ENCODE measurements at places on chromosomes 2 and 18.

DNA sequence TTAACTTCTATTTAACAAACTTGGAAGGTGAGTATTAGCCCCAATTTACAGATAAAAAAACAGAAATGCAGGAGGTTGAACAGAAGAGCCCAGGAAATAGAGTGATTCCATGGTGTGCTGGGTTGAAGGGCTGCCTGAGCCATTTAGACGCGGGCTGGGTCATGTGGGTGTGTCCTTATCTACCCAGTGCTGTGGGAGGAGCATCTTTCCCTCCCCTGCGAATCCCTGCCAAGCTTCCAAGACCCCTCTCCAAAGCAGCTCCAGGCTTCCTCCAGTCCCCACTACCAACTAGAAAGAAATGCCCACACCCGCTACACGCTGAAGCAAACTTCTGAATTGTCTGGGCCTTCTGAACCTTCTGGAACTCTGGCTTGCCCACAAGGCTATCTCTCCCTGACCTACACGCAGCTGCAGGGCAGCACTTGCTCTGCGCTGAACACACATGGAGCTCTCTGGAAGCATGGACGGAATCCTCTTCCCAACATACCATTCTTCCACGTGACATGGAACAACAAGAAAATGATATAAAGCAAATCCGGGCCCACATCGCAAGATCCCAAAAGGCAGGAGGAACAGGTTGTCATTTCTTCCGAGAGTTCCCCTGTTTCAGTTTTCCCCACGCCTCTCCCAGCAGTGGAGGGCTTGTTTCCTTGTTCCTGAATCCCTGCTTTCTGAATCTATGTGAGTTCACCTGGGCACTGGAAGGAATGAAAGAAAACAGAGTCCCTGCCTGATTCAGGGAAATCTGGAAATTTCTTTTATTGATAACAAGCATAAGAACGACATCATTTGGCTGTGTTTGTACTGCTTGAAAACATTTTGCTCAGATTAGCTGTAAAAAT lies 562.7 kb upstream of the ID2 start:
- no peak overlapping the region for H3K4me3 ChIP-seq
- no peaks in the 10 kb centered on the region for H3K27me3 ChIP-seq
- peaks cover 43% of the 10 kb centered on the region for H3K4me1 ChIP-seq
- H3K27ac ChIP-seq: peak overlapping the region; percentile 31

GRCh38 chr18:45037618-45038017 lies 356.9 kb downstream of the SETBP1 start:
- H3K27ac ChIP-seq: no peak overlapping the region
- H3K4me3 ChIP-seq: no peak overlapping the region
- H3K27me3 ChIP-seq: no peaks in the 10 kb centered on the region
- no peak for DNase-seq
- no peaks in the 10 kb centered on the region for H3K36me3 ChIP-seq

GRCh38 chr2:3182848-3183247 lies 194.8 kb downstream of the EIPR1 start:
- no peak overlapping the region for H3K4me3 ChIP-seq
- H3K27ac ChIP-seq: no peak overlapping the region
- DNase-seq: no peak
- no peaks in the 10 kb centered on the region for H3K4me1 ChIP-seq
- no peaks in the 10 kb centered on the region for H3K27me3 ChIP-seq

GRCh38 chr2:189834059-189834458 lies 49.8 kb downstream of the PMS1 start:
- H3K27ac ChIP-seq: no peak overlapping the region
- no peaks in the 10 kb centered on the region for H3K4me1 ChIP-seq
- no peak overlapping the region for H3K4me3 ChIP-seq
- no peak for DNase-seq

GRCh38 chr2:181697126-181697525 lies 16.8 kb upstream of the NEUROD1 start:
- H3K27ac ChIP-seq: no peak overlapping the region
- H3K4me1 ChIP-seq: no peaks in the 10 kb centered on the region
- H3K27me3 ChIP-seq: no peaks in the 10 kb centered on the region
- no peak overlapping the region for H3K4me3 ChIP-seq

- no peak for DNase-seq
- H3K27ac ChIP-seq: no peak overlapping the region
- H3K4me3 ChIP-seq: no peak overlapping the region
Observed at GRCh38 chr2:45833968-45834344, 182.5 kb downstream of the PRKCE start.

DNA sequence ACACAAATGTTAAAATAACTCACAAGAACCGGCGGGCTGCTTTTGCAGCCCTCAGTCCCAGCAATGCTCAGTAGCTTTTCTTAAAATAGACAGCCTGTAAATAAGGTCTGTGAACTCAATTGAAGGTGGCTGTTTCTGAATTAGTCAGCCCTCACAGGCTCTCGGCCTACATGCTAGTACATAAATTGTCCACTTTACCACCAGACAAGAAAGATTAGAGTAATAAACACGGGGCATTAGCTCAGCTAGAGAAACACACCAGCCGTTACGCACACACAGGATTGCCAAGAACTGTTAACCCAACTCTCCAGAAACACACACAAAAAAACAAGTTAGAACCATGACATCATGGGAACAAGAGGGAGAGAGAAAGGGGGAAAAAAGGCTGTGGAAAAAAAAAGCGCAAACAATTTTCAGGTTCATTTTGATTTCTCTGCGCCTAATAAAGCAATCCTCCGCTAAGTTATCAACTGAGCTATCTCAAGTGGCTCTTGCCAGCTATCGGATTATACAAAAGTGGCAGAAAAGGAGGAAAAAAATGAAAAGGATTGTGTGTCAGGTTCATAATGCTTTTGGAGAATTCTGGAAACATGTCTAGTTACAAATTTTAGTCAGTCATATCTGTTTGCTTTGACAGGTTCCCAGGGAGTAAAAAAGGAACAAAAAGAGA lies 89.1 kb downstream of the ZEB2 start:
- H3K4me3 ChIP-seq: no peak overlapping the region
- no peak for DNase-seq
- H3K27ac ChIP-seq: peak overlapping the region; percentile 65
- no peaks in the 10 kb centered on the region for H3K27me3 ChIP-seq
- H3K4me1 ChIP-seq: peaks cover 41% of the 10 kb centered on the region
- H3K36me3 ChIP-seq: no peaks in the 10 kb centered on the region

DNA sequence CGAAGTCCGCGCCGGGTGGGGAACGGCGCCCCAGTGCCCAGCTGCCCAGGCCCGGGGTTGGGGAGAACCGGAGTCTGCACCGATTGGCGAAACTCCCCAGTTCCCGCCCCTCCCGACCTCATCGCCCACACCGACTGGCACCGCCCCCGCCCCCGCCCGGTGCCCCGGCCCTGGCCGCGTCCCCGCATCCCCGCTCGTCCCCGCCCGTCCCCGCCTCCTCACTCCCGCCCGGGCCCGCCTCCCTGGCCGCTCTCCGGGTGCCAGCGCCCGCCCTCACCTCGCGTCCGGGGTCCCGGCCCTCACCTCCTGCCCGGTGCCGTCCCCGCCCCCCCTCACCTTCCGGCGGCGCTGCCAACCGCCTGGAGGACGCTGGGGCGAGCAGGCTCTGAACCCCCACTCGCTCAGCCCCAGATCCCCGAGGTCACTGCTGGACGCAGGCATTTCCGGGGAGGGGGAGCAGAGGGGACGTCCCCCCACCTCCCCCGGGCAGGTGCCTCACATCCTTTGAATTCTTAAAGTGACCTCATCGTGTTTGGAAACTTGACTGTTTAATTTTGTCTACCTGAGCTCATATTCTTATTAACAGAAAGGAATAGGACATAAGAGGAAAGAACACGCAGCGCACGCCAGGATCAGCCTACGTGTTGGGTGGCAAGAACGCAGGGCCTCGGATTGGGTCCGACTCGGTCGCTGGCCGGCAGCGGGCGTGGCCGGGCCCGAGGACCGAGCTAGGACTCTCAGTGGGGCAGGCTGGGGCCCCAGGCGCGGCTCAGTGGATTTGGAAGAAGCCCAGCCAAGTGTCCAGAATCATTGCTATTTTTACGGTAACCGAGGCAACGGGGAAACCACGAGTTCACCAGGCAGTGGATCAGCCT lies at the start of gene FAM110C:
FAM110C (minus strand) TSS at position 35 of the 875 bp plus-strand sequence. CDS start 120 bp downstream, outside the sequence.
- H3K4me3 ChIP-seq: peak within 1 kb of the TSS; percentile 58
- DNase-seq: no peak
- no peaks in the 10 kb centered on the region for H3K27me3 ChIP-seq

DNA sequence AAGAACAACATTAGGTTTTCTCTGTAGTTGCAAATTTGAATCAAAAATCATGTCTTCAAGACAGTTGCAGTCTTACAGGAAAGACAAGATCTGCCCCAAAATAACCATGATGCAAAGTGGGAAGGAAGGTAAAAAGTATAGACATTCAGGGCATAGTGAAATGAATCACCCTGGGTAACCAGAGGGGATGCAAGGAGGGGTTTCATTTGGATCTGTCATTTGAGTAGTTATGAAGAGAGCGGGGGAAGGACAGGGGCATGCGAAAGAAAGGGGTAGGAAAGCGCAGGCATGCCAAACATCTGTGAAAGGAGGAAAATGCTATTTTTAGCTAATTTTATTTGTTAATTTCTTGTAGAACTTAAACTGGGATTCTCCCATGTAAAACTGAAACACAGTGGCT lies 219.1 kb upstream of the BOD1L2 start:
- H3K27me3 ChIP-seq: no peaks in the 10 kb centered on the region
- no peak for DNase-seq
- H3K36me3 ChIP-seq: no peaks in the 10 kb centered on the region

DNA sequence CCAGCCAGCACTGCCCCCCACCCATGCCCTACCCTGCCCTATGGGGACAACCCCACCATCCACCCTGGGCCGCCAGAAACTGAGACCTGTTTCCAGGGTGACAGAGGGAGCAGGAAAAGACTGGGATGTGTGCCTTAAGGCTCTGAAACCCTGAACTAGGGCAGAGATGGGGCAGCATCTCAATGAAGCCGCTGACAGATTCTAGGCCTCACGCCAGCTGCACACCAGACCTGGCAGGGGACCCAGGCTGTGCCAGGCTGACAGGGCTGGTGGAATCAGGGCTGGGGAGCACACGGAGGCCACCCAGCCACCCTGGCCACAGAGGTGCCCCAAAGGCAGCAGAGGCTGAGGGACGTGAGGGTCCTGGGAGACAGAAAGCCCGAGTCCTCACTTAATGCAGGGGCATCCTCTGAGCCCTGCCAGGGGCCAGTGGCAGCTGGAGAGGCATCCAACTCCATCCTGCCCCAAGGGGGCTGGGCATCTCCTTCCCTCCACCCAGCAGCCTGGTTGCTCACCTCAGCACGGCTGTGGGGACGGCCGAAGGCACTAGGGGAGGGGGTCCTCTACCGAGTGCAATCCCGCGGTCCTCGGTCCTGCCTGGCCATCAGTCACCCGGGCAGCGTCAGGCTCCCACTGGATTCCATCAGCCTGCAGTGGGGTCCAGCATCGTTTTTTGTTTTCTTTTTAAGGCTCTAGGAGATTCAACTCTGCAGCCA lies 169.2 kb downstream of the ZFP36L2 start:
- no peaks in the 10 kb centered on the region for H3K36me3 ChIP-seq
- no peak overlapping the region for H3K4me3 ChIP-seq
- H3K27me3 ChIP-seq: no peaks in the 10 kb centered on the region

DNA sequence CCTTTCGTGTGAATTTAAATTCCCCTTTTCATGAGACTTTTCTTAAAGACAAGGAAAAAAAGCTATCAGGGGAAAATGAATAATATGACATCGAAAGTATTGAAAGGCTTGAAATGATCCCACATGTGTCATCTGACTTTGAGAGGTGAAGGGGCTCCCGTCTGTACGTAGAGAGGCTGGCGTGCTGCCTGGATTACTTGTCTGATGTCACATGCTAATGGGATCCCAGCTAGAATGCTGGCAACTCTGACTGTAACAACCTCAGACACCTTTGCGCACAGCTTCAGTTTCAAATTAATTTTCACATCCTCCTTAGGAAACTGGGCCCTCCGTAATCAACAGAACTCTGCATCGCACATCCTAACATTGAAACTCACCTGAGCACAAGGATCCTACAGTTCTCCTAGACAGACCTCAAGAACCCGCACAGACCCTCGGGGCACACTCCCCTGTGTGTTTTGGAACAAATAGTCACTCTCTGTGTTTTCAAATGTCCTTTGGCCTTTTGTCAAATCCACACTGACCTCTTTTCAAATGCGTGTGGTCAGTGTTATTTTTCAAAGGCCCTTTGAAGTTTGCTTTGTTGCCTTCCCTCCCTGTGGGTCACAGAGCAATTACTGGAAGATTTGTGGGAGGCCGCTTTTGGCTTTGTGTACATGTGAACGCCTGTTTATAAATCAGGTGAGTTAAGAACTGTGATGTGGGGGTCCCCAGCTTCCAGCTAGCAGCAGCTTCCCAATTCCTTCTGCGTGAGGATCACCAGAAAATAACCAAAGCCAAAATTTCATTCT lies 65.9 kb downstream of the IL1R2 start:
- no peaks in the 10 kb centered on the region for H3K36me3 ChIP-seq
- H3K4me3 ChIP-seq: no peak overlapping the region
- H3K27ac ChIP-seq: peak overlapping the region; percentile 68
- H3K27me3 ChIP-seq: no peaks in the 10 kb centered on the region
- peaks cover 50% of the 10 kb centered on the region for H3K4me1 ChIP-seq

- no peak for DNase-seq
- H3K27me3 ChIP-seq: no peaks in the 10 kb centered on the region
Observed at GRCh38 chr2:171057575-171057974, 103.1 kb downstream of the TLK1 start.

DNA sequence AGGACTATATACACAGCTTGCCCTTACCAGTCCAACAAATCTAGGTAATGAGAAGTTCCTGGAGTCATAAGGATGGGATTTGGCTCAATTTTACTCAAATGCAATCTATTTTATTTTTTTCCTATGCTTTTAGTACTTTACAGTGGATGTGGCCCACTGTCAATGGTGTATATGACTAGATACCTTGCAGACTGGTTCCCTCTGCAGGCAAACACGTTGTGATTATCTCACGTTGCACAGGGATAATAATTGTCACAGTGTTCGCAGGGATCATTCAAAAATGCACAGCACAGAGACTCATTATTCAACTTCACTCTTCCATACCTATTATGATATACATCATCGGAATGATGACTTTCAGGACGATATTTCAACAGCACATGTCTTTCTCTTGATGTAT lies 359.7 kb downstream of the MBD2 start:
- DNase-seq: no peak
- no peaks in the 10 kb centered on the region for H3K4me1 ChIP-seq
- no peaks in the 10 kb centered on the region for H3K36me3 ChIP-seq
- no peak overlapping the region for H3K27ac ChIP-seq
- no peak overlapping the region for H3K4me3 ChIP-seq

DNA sequence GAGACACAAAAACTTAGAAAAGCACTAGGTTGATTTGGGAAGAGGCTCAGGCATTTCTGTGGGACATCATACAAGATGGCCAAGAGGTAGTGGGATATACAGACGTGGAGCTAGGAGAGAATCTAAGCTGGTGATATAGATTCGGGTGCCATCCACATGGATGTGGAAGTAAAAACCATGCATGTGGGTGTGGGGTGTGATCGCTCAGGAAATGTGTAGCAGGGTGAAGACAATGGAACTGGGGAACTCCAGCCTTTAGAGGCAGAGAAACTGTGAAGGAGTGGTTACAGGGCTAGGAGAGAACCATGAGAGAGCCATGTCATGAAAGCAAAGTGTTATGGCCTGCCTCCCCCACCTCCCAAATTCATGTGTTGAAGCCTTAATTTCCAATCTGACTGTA lies 43.0 kb upstream of the CTLA4 start:
- no peak overlapping the region for H3K27ac ChIP-seq
- no peaks in the 10 kb centered on the region for H3K27me3 ChIP-seq
- H3K36me3 ChIP-seq: no peaks in the 10 kb centered on the region
- H3K4me1 ChIP-seq: no peaks in the 10 kb centered on the region
- no peak for DNase-seq

Measured in vagina (tissue), 2 donors.